ENCODE measurements at places on chromosomes 2 and 18.

- DNase-seq = no peak
Measured at GRCh38 chr18:44920441-44920840, 239.8 kb downstream of the SETBP1 start.

- no peak for DNase-seq
Measured at GRCh38 chr18:24472591-24472990, 12.2 kb downstream of the HRH4 start.

- no peak for DNase-seq
Measured at GRCh38 chr2:178374865-178375264, 76.1 kb downstream of the PRKRA start.

DNA sequence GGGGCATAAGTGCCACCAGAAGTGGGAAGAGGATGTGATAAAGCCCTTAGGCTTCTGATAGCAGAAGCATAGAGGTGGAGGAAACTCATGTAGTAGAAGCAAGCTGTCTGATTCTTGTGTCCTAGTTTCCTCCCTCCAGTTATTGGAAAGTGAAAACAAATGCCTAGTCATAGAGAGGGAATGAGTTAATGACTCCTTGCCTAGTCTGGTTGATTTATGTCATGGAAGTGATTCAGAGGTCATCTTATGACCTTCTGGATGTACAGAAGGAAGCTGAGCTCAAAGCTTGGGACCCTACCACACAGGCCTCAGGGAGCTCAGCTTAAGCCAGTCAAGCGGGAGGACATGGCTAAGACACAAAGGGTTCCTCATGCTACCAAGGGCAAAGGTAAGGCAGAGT, 232.2 kb downstream of the THSD7B start:
- peak; percentile 1 for DNase-seq

GRCh38 chr2:62536873-62537547, 31.0 kb upstream of the TMEM17 start:
- no peak for DNase-seq

DNA sequence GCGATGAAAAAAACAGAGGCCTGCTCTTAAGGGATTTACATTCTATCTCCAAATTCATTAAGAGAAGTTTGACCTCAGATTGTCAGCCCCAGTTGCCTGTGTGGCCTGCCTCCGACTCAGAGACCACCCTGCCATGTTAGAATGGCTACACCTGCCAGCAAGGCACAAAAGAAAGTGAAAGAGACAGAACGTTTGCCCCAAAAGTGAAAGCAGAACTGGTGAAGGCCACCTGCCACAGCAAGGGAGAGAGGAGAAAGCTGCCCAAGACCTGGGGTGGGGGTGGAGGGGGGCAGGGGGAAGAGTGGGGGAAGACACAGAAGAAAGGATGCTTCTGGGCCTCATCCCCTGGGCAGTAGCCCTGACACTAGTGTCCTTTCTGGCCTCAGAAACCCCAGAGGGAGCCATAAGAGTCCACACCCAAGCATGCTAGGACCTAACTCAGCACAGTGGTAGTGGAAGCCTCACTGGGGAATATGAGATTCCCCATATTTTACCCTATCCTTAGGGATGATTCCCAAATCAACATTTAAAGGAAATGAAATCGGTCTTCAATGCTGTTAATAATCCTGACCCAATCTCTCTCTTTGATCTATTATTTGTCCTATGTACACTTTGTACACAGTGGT, 389.7 kb downstream of the TXNL1 start:
- DNase-seq = no peak

- peak; percentile 19 for DNase-seq
Measured at GRCh38 chr2:1455466-1455865, 42.2 kb downstream of the TPO start.

DNA sequence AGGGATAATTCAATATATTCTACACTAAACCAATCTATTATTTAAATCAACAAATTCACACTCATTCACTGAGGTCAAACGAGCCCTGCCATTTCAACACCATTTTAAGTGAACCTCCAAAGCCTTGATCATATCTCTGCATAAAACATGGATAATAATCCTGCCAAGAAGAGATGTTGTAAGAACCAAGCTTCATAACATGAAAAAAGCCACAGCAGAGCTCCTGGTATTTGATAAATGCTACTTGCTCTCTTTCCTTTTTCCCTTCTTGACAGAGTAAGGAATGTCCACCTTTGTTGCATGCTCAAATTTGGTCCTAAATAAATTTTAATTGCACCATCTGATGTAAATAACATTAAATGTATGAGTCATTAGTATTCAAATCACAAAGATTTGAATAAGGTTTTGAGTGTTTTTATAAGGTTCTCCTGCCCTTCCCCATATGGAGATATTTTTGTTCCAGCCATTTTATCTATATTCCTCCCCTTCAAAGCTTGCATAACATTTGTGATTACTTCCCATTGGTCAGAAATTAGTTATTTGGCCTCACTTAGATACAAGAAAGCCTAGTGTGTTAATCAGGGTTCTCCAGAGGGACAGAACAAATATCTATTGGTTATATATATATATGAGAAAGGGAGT, 318.8 kb downstream of the RND3 start:
- no peak for DNase-seq

DNA sequence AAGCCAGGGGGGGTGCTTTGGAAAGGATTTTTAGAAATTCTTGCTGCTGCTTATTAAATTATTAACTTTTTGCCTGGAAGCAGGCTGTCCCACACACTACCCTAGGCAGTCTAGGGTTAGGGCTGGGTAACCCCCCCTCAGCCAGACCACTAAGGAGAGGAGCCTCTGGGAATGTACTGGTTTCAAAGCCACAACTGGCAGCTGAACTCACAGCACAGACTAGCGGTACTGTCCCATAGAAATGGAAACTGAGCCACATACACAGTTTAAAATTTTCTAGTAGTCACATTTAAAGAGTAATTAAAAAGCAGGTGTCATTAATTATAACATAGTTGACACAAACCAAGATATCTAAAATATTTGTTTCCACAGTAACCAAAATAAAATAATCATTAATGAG, 50.1 kb downstream of the SPRED2 start:
- DNase-seq = no peak

GRCh38 chr18:79480171-79481045, 84.7 kb downstream of the NFATC1 start:
- DNase-seq = no peak

- no peak for DNase-seq
Measured at GRCh38 chr18:62767836-62768557, 52.7 kb downstream of the PHLPP1 start.

DNA sequence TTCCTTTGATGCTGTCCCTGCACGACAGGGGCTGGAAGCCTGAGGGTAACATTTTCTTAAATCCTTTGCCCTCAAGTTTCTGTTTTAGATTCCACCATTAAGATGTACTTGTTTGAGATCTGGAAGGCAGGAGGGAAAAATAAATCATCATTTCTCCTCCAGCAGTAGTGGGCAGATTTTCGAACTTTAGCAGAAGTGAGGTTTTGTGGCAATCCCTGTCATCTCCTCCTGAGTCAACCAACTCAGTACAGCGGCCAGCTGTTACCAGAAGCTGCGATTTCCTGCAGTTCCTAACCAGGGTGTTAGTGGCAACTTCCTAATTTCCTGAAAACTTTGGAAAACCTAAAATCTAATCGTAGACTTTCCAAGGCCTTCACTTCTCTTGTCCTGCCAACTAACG, 517.2 kb upstream of the ACVR2A start:
- DNase-seq = no peak

GRCh38 chr2:26613241-26614215, 27.6 kb downstream of the CIB4 start:
- DNase-seq = no peak

GRCh38 chr2:143815082-143815481, 685.9 kb downstream of the ARHGAP15 start:
- DNase-seq = no peak

DNA sequence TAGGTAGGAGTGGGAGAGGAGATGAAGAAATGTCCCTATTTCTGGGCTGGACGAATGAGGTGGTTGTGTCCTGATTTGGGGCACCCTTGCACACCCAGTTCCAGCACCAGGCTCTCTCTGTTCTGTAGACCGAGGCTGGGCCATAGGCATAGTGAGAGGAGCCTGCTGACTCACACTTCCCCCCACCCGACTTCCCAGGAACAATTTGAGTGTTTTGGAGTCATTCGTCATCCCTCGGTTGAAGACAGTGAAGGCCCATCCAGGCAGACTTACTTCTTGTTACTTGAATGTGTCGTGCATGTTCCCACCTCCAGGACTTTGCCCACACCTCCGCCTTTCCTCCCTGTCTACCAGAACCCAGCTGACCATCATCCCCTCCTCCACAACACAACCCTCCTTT, 179.1 kb downstream of the HAUS1 start:
- DNase-seq = peak; percentile 55

GRCh38 chr2:212494418-212495020, 44.1 kb downstream of the ERBB4 start:
- DNase-seq = no peak

DNA sequence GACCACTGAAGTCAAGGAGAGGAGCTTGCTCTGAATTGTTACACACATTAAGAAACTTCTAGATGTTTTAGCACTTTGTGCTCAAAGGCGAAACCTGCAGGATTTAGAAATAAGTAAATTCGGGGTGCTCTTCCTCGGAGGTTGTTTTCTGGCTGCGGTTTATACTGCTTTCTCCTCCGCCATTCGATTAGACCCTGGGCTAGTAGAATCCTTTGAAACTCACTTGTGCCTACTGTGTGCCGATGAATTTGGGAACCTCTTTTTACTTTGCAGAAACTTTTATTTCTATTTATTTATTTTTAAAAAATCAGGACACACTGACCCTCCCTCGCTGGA, 3.5 kb downstream of the MEIS1 start:
- DNase-seq = no peak

GRCh38 chr2:212777020-212777491, 238.5 kb upstream of the ERBB4 start:
- peak; percentile 67 for DNase-seq

GRCh38 chr2:116769514-116769913, 1045.0 kb upstream of the DDX18 start:
- no peak for DNase-seq

DNA sequence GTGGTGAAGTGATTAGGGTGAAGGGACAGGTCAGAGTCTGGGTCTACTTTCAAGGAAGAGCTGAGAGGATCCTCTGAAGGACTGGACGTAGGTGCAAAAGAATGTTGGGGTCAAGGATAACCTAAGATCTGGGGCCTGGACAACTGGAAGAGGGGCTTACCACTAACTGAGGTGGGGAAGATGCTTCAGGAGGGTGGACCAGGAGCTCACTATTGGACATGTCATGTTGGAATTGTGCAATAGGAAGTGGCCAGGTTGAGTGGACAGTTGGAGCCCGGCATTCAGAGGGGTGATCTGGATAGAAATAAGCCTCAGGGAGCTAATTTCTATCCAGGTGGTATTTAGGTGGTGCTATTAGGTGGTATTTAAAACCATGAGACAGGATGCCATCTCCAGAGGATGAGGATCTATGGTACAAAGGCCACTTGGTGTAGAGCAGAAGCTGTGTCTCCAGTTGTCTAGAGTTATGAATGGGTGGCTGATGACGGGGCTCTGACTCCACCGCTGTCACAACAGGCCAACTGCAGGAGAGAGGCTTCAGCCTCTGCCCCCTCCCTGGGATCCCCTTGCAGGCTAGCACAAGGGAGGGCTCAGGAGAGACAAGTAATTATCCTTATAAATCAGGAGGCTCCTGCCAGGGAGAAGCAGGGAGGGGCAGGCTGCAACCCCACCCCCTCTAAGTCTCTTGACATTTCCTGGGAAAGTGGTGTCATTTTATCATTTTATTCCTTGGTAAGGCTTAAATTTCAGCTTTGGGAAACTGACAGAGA, 158.0 kb downstream of the SMAD7 start:
- no peak for DNase-seq

DNA sequence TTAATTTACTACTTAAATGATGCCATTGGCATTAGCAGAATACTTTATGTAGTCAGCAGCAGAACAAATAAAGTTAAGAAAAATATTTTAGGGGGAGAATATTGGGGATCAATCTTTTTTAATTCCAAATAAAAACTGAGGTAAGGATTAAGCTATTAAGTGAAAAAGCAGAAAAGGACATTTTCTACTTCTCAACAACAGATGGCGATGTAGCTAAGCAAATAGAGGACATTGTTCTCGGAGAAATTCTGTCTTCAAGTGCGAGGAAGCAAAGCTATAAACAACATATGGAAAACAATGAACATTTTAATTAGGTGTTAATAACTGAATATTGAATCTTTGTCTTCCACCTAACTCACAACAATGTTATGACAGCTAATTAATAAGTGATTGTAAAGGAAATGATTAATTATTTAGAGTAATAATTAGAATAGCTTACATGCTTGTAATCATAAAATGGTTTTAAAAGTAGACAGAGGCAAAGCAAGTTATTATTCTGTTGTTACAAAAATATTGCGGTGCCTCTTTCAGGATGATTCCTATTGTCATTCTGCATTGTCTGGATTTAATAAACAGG, 32.9 kb upstream of the CCDC93 start:
- peak; percentile 72 for DNase-seq

DNA sequence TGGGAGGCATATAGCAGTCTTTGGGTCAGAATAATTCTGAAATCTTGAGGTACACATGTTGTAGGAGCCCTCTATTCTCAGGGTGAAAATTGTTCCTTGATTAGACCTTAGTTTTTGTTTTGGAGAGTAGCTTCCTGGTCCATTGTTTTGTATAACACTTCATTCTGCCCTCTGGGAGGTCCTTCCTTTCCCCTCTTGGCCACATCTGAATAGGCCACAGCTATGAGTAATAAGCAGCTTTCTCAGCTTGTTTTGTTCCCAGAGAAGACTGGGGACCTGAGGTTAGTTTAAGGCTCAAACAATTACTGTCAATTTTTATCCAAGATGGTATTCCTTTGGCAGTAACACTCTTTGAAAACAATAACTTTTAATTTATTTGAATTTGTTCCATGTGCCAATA, 72.6 kb upstream of the NOL4 start:
- DNase-seq = no peak

- DNase-seq = no peak
Measured at GRCh38 chr2:168180914-168181313, 66.5 kb downstream of the STK39 start.

GRCh38 chr2:206942592-206943478, 3.5 kb downstream of the CPO start:
- DNase-seq = no peak

DNA sequence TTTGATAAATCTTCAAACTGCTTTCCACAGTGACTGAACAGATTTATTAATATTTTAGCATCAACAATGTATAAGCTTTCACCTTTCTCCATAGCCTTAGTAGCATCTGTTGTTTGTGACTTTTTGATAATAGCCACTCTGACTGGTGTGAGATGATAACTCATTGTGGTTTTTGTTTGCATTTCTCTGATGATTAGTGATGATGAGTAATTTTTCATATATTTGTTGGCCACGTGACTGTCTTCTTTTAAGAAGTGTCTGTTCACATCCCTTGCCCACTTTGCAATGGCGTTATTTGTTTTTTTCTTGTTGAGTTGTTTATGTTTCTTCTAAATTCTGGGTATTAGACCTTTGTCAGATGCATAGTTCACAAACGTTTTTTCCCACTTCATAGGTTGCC, 952.9 kb downstream of the TRIB2 start:
- DNase-seq = peak; percentile 59

GRCh38 chr2:202114795-202115194, 41.7 kb downstream of the KIAA2012 start:
- DNase-seq = no peak

- no peak for DNase-seq
Measured at GRCh38 chr2:237185553-237185925, 99.8 kb downstream of the COPS8 start.
